ENCODE measurements at places on chromosomes 2 and 18.

DNA sequence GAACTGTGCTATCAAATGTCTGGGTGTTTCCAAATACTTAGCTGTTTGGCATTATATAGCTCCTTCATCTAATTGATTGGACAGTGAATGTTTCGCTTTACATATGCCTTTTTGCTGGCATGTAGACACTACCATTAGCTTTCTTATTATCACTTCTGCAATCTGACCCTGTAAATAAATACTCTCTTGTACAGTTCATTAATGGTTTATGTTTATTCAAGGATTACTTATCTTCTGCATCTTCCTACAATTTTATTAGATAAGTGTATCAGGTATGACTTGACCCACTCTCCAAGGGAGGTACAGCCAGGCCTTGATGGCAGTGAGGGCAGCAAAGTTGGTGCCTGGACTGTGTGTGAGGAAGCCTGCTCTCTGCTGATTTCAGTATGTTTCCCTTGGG is 614.1 kb upstream of the SETBP1 start:
- DNase-seq: no peak

GRCh38 chr2:132953771-132954170 is 283.8 kb upstream of the LYPD1 start:
- no peak for DNase-seq

DNA sequence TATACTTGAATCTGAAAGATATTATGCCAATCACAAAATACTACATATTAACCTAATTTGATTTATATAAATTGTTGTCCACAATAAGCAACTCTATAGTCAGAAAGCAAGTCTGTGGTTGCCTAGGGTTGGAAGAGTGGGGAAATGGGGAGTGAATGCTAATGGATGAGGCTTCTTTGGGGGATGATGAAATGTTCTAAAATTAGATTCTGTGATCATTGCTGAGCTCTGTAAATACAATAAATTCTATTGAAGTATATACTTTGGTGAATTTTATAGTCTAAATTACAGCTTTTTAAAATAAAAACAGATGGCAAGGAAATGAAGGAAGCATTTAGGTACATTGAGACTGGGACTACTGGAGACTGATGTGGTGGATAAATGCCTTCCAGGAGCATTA is 275.5 kb downstream of the MBD2 start:
- DNase-seq: no peak

DNA sequence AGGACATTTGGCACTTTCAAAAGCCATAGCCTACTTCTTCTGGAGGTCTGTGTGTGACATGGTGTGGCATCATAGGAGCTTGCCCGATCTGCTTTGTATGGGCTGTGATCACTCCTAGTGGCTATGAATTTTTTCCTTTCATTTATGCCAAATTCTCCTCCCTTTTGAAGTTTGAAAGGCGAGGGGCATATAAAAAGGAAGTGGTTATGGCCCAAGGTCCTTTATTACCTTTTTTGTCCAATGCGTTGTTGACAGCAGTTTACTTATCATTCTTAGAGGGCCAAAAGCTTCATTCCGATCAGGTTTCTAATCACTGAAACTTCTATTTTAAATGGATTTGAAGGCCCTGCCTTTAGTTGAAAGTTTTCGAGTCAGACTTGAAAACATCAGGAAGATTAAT is 224.3 kb upstream of the FOSL2 start:
- DNase-seq: no peak

DNA sequence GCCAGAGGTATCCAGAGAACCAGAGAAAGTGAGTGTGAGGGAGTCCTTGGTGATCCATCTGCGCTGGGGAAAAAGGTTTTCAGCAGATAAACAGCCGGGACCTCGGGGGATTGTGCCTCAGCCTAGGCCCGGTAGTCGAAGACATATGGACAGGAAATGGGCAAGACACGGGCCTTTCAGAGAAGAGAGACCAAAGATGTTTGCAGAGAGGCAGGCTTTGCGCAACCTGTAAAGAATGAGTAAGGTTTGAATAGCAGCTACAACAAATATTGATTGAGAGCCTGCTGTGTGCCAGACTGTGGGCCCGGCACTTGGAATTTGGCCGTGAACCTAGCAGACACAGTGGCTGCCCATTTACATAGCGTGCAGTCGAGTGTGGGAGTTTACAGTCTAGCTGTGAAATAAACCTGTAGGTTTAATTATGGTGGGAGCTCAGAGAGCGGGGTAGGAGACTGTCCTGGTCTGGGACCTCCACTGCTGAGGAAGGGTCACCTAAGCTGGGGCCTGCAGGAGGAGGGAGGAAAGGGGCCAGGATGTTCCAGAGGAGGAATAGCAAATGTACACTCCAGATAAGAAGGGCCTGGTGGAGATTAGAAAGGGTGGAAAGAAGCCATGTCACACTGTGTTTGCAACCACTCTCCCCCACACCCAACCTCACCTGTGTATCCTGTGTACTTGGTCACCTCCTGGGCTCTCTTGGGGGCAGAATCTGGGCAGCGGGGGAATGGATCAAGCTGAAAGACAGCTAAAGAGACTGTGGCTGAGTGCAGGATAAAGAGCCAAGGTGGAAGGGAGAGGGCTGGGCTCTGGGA is 3.0 kb downstream of the SH2D6 start:
- DNase-seq: no peak

- no peak for DNase-seq
Observed at GRCh38 chr2:218877331-218877730, 3.3 kb upstream of the WNT10A start.

DNA sequence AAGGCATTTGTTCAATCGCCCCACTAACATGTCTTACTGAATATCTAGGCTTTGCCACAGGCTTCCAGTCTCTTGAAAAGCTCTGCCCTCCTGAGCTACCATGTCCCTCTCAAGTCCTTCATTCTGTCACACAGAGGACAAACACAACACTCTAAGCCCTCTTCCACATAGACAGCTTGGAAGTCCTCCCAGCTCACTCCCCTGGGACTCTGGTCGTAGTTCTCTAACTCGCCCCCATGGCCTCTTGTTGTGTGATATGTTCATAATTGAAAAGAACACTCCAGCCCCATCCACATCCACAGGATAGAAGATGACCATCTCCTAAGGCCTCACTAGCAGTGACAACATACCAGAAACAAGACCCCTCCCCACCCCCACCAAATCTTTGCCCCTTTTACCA is 37.9 kb downstream of the BUB1 start:
- no peak for DNase-seq

GRCh38 chr18:40810372-40810771 is 1144.7 kb upstream of the PIK3C3 start:
- DNase-seq: no peak

DNA sequence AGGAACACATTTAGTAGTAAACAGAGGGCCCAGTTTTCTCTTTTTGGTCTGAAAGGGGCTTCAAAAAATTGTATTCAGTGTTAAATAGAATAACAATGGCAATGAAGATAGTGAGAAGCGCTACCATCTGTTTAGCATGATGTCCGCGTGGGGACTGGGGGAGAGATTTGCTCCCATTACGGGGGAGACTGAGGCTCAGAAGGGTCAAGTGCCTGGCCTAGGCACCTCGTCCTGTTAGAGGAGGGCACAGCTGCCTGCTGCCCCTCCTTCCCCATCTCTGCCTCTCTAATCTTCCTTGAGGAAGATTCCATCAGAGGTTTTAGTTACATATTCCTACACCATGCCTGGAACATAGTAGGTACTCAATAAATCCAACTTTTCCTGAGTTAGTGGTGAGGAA is 10.1 kb upstream of the TMEM185B start:
- no peak for DNase-seq

GRCh38 chr2:170354388-170354787 is 176.4 kb downstream of the MYO3B start:
- DNase-seq: no peak

- no peak for DNase-seq
Observed at GRCh38 chr2:61911510-61911909, 6.0 kb downstream of the COMMD1 start.

DNA sequence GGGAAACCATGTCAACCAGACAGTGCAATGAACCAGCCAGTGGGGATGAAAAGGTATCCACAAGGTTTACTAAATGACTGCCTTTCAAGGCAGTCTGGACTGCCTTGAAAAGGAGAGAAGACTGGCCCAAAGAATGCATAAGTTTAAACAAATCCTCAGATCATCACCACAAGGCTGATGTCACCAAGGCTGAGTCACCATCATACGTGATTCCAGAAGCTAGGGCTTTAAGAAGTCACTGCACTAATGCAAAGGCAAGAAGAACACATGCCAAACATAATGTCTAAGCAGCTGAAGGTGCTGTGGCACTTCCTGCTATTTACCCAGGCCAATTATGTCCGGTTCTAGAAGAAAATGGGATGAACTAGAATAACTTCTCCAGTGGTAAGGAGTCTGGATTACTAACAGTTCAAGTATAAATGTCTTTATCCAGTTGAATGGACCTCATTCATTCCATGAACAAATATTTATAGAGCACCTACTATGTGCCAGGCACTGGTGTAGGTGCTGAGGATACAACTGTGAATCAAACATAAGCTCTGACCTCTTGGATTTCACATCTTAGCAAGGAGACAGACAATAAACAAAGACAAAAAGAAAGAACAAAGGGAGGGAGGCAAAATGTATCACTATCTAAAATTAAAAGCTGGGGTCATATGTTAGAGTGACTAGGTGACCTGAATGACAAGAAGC is 37.6 kb upstream of the ONECUT2 start:
- DNase-seq: no peak

- DNase-seq: no peak
Observed at GRCh38 chr2:158716121-158716791, 78.9 kb upstream of the DAPL1 start.

GRCh38 chr18:60568220-60568619 is 195.6 kb upstream of the MC4R start:
- DNase-seq: no peak
